ENCODE measurements at places on chromosomes 1 and 21. TPM values are rescaled to one million over a fixed set of nuclear protein-coding genes. Genes with fewer than 3 reads are reported as not detected.
A peak's percentile ranks its signal among the peaks of the same experiment; 100 is the strongest.

GRCh38 chr1:98453066-98453465, 208.5 kb upstream of the SNX7 start:
- no peak for DNase-seq
- H3K27ac ChIP-seq, result no peak overlapping the region
- no peak overlapping the region for H3K4me3 ChIP-seq
- H3K4me1 ChIP-seq, result no peaks in the 10 kb centered on the region
- H3K36me3 ChIP-seq, result no peaks in the 10 kb centered on the region
- H3K27me3 ChIP-seq, result no peaks in the 10 kb centered on the region

DNA sequence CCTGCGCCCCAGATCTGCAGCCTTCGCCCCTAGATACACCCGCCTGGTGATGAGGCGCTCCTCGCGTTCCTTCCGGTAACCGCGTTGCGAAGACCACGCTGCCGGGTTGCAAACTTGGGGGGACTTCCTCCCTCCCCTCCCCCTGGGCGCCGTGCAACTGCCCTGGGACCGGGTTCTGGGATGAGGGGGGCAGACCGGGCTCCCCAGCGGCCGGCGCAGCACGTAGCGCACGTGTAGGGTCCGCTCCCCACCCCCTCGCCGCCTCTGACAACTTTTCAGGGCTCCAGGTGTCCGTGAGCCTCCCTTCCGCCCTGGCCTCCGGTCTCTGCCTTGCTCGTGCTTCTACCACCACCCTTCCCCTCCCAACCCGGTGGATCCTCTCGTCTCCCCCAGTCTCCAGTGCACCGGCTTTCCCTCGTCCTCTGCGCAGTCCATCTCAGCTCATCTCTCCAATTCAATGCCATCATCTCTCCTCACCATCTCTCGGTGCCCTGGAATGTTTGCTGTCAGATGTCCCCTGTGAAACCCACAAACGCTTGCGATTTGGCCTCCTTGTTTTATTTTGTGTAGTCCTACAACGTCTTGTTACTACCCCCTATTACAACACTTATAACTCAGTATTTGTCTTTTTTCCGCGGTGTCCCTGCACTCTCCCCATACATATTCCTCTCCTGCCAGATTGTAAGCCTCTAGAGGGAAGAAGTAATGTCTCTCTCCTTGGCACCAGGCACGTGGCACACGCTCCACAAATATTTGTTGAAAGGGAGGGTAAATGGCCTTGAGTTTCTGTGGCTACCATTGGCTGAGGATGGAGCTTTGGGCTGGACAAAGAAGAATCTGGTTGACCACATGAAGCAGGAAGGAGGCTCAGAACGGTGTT, 782 bp downstream of the PCAT6 start:
- no peaks in the 10 kb centered on the region for H3K27me3 ChIP-seq
- peak overlapping the region; percentile 94 for H3K27ac ChIP-seq
- H3K36me3 ChIP-seq, result no peaks in the 10 kb centered on the region
- H3K4me1 ChIP-seq, result no peaks in the 10 kb centered on the region
- peak; percentile 21 for DNase-seq
- H3K4me3 ChIP-seq, result peak overlapping the region; percentile 97

MCOLN3 gene
- 13.6 TPM for total RNA-seq

LRRC41 gene
- 69.2 TPM for total RNA-seq

DNA sequence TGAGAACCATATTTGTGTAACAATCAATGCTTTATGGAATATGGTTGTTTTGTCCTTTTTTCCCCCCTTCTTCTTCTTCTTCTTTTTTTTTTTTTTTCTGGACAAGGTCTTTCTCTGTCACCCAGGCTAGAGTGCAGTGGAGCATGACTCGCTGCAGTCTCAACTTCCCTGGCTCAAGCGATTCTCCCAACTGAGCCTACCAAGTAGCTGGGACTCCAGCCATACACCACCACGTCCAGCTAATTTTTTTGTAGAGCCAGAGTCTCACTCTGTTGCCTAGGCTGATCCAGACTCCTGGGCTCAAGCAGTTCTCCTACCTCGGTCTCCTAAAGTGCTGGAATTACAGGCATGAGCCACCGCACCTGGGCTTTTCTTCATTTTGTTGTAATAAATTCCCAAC, 86.7 kb downstream of the FMN2 start:
- no peak for DNase-seq
- H3K4me3 ChIP-seq, result no peak overlapping the region
- no peaks in the 10 kb centered on the region for H3K4me1 ChIP-seq
- H3K27ac ChIP-seq, result no peak overlapping the region

- no peaks in the 10 kb centered on the region for H3K27me3 ChIP-seq
- H3K4me1 ChIP-seq, result no peaks in the 10 kb centered on the region
- no peak overlapping the region for H3K4me3 ChIP-seq
- H3K36me3 ChIP-seq, result no peaks in the 10 kb centered on the region
Measured at GRCh38 chr1:57866998-57867397, 443.1 kb upstream of the DAB1 start.

PARS2 gene
- total RNA-seq, result 4.3 TPM

PTCH2 gene
- 0.32 TPM for total RNA-seq

AGTRAP gene
- 66.4 TPM for total RNA-seq

DNA sequence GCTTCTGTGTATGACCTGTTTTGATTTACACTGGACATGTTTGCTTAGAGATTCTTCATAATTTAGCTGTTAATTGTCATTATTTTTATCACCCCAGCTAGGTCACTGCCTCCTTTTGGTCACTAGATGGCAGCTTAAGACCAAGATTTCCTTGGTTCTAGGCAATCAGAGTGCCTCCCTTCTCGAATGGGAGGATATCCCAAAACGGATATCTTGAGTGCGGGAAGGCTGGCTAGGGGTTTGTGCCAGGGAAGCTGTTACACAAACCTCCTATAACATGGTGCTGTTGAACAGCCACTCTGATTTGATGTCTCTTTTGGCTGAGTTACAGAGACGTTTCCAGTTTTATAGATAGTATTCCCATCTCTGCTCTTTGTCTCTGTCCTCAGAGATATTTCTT, 283.5 kb downstream of the S1PR1 start:
- H3K27ac ChIP-seq, result no peak overlapping the region
- H3K27me3 ChIP-seq, result no peaks in the 10 kb centered on the region

TAS1R1 gene
- not detected for total RNA-seq

DPT gene
- 740 TPM for total RNA-seq

DNA sequence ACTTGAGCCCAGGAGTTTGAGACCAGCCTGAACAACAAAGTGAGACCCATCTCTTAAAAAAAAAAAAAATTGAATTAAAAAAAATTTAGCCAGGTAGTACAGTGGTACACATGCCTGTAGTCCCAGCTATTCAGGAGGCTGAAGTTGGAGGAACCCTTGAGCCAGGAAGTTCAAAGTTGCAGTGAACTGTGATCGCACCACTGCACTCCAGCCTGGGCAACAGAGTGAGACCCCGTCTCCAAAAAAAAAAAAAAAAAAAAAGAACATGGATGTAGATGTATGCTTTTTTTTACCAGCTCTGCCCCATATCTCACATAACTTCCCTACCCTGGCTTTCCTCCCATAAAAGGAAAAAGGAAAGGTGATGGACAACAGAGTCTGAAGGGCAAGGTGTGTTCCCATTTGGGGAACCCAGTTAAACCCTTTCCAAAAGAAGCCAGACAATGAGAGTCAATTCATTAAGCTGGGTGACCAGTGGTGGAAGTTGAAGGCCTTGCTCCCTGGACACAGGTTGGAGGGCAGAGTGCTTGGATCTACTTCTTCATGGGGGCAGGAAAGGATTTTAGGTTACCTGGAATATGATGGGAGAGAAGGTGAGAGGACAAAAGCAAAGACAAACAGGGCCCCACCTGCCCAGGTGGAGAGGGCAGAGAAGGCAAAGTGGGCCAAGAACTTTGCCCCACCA, 2.9 kb downstream of the KRTCAP2 start:
- DNase-seq, result no peak
- peaks cover 3% of the 10 kb centered on the region for H3K4me1 ChIP-seq
- H3K27ac ChIP-seq, result no peak overlapping the region
- H3K36me3 ChIP-seq, result no peaks in the 10 kb centered on the region

- H3K4me3 ChIP-seq, result no peak overlapping the region
- no peak for DNase-seq
- H3K4me1 ChIP-seq, result no peaks in the 10 kb centered on the region
- no peaks in the 10 kb centered on the region for H3K27me3 ChIP-seq
- H3K36me3 ChIP-seq, result no peaks in the 10 kb centered on the region
Measured at GRCh38 chr1:174818014-174818616, 181.6 kb upstream of the CACYBP start.

GRCh38 chr1:67948151-67949080, 102.0 kb downstream of the DIRAS3 start:
- no peaks in the 10 kb centered on the region for H3K27me3 ChIP-seq
- H3K4me1 ChIP-seq, result no peaks in the 10 kb centered on the region
- H3K27ac ChIP-seq, result no peak overlapping the region

DNA sequence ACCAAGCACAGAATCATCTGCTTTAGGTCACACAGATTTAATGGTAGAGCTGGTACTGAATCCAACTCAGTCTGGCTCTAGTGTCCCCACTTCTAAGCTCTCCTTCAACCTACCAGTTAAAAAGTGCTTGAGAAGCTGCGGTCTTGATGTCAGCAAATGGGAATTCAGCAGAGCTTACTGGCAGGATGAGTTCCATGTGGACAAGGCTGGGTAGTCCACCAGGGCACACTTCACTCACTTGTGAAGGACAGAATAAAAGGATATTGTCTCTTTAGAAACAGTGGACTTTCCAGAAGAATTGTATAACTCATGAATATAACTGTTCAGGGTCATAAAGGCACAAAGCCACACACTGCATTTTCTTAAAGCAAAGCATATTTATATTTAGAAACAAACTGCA, 35.1 kb upstream of the GUCA2B start:
- H3K4me3 ChIP-seq, result no peak overlapping the region
- no peak for DNase-seq
- H3K4me1 ChIP-seq, result no peaks in the 10 kb centered on the region
- no peak overlapping the region for H3K27ac ChIP-seq
- H3K27me3 ChIP-seq, result no peaks in the 10 kb centered on the region

GRCh38 chr1:112296908-112297307, 99.1 kb upstream of the CTTNBP2NL start:
- H3K27ac ChIP-seq, result no peak overlapping the region
- no peaks in the 10 kb centered on the region for H3K36me3 ChIP-seq
- H3K4me3 ChIP-seq, result no peak overlapping the region

DNA sequence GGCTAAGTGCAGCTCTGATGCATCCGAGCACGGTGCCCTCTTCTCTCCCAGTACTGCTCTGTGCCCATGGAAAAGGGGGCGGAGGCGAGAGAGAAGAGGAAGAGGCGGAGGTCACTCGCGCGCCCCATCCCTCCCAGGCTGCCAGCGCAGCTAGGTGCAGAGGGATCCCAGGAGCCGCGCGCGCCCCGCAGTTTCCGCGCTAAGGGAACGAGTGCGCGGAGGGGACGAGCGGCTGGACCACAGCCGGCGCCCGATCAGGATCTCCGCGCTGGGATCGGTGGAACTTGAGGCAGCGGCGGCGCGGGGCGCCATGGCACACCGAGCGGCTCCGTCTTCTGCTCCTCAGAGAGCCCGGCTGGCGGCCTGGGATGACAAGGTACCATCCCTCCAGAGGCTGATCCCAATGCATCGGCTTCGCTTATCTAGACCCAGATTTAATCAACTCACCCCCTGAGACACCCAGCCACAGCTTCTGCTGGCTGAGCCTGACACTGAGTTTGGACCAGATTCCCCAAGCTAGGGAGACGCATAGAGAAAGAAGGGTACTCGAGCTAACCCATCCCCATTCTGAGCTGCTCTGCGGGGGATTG, at the start of gene PTGFR:
Gene PTGFR, plus strand, starts transcription at position 114 of the 590 bp plus-strand sequence. CDS start 1,770 bp downstream, outside the sequence.
- H3K27me3 ChIP-seq, result no peaks in the 10 kb centered on the region
- DNase-seq, result no peak
- peak within 1 kb of the TSS; percentile 56 for H3K4me3 ChIP-seq
- peak within 1 kb of the TSS; percentile 78 for H3K27ac ChIP-seq
- H3K4me1 ChIP-seq, result no peaks in the 10 kb centered on the region

DNA sequence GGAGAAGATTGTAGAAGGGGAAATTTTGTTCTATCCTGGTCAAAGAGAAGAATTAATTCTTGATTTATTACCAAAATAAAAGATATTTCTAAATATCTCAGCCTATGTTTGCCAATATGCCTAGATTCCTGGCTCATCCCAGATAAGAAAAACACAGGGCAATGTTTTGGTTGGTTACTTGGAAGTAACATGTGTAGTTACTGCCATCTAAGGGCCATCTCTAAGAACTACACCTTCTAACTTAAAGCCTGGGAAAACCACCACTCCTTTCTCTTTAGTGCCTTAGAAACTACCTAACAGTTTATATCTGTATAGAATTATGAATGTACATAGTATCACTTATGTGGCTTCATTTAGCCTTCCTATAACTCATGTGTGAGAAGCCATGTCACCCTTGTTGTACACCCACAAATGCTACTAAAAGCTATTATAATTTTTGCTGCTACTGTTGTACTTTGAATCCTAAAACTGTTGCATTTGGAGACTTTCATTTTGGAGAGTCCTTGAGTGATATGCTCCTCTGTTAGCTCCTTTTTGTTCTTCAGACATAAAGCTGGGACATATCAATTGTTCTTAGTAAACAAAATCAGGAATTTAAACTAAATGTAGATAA, 4.5 kb downstream of the AIM2 start:
- no peaks in the 10 kb centered on the region for H3K27me3 ChIP-seq
- no peak overlapping the region for H3K4me3 ChIP-seq
- H3K4me1 ChIP-seq, result no peaks in the 10 kb centered on the region
- H3K27ac ChIP-seq, result no peak overlapping the region
- DNase-seq, result no peak
- H3K36me3 ChIP-seq, result no peaks in the 10 kb centered on the region

DNA sequence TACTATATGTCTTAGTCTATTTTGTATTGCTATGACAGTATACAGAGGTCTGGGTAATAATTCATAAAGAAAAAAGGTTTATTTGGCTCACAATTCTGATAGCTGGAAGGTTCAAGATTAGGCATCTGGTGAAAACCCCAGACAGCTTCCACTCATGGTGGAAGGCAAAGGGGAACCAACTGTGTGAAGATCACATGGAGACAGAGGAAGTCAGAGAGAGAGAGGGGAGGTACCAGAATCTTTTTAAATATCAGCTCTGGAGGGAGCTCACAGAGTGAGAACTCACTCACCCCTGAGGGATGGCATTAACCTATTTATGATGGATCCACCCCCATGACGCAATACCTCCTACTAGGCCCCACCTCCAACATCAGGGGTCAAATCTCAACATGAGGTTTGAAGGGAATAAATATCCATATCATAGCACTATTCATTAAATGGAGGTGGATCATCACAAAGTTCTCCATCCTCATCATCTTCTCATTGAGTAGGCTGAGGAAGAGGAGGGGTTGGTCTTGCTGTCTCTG, 290.5 kb downstream of the DSCAM start:
- H3K36me3 ChIP-seq, result no peaks in the 10 kb centered on the region
- H3K4me1 ChIP-seq, result no peaks in the 10 kb centered on the region
- H3K27me3 ChIP-seq, result no peaks in the 10 kb centered on the region
- no peak overlapping the region for H3K27ac ChIP-seq
- no peak overlapping the region for H3K4me3 ChIP-seq
- no peak for DNase-seq

- no peaks in the 10 kb centered on the region for H3K4me1 ChIP-seq
- H3K4me3 ChIP-seq, result no peak overlapping the region
- no peak for DNase-seq
- no peaks in the 10 kb centered on the region for H3K36me3 ChIP-seq
Measured at GRCh38 chr1:87165177-87165576, 163.5 kb upstream of the LMO4 start.

Measured in breast epithelium (tissue), 4 donors.